Aorta (tissue), 5 donors: ENCODE measurements at places on chromosomes 2 and 18.

- DNase-seq: peak; percentile 82
Measured at GRCh38 chr2:120344214-120344975, 1.5 kb upstream of the INHBB start.

DNA sequence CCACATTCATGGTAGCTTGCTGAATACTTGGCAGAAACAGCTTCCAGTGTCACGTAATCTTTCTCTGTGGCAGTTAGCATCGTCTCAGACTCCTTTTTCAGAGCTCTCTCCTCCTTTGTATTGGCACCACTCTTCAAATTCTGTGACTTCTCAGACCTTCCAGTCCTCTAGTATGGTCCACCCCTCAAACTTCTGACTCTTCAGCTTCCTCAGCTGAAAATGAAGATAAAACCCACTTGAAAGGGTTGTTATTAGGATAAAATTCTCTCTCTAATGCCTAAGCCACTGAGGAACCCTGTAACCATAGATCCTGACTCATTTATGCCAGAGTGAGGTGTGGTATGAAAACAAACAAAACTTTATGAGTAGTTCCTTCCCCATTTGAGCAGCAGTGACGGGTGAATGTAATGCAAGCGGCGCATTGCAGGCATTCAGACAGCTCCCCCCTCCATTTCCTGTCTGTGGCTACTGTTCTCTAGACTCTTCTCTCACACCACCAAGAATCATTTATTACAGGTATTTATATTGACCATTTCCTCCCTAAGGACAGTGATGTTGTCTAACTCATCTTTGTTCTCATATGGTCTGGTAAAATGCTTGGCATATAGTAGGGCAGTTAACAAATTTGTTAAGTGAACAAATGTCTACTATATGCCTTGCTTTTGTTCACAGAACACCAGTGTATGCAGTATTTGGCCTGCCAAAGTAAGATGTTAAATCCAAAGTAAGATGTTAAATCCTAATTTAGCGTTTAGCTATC, 35.3 kb downstream of the GALNT1 start:
- DNase-seq: peak; percentile 59

GRCh38 chr2:175371378-175371777, 189.9 kb upstream of the ATP5MC3 start:
- DNase-seq: no peak

DNA sequence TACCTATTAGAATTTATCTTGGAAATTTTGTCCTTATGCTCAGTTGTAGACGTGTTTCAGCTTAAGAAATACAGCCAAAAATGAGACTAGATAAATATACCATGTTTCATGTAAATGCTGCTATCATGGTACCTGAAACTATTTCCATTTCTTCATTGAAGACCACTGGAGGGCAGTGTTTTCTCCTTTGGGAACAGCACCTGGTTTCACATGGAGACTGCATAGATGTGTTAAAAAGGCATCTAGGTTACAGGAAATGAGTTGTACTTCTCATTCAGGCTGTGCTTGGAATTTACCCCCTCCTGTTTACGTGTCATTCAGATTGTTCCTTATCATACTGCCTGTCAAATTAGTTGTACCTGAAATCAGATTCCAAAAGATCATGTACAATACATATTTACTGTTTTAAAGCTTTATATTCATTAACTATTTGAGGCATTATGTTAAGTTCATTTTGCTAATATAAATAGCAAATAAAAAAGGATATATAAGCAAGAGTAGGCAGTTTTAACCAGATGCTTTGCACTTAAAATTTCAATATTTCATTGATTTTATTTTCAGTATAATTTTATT, 57.3 kb upstream of the PSMD14 start:
- DNase-seq: no peak

GRCh38 chr2:215365184-215365658, 53.4 kb downstream of the ATIC start:
- DNase-seq: no peak

- no peak for DNase-seq
Measured at GRCh38 chr2:27572998-27573429, 9.8 kb upstream of the ZNF512 start.

DNA sequence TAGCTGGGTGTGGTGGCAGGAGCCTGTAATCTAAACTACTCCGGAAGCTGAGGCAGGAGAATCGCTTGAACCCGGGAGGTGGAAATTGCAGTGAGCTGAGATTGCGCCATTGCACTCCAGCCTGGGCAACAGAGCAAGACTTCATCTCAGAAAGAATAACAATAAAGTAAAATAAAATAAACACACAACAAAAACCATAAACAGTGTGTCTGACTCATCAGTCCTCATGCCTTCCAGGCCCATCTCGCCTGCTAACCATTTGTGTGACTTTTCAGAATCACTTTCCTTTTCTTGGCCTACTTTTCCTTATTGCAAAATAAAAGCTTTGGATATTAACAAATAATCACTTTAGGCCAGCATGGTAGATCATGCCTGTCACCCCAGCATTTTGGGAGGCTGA, 42.0 kb upstream of the ASXL2 start:
- no peak for DNase-seq

DNA sequence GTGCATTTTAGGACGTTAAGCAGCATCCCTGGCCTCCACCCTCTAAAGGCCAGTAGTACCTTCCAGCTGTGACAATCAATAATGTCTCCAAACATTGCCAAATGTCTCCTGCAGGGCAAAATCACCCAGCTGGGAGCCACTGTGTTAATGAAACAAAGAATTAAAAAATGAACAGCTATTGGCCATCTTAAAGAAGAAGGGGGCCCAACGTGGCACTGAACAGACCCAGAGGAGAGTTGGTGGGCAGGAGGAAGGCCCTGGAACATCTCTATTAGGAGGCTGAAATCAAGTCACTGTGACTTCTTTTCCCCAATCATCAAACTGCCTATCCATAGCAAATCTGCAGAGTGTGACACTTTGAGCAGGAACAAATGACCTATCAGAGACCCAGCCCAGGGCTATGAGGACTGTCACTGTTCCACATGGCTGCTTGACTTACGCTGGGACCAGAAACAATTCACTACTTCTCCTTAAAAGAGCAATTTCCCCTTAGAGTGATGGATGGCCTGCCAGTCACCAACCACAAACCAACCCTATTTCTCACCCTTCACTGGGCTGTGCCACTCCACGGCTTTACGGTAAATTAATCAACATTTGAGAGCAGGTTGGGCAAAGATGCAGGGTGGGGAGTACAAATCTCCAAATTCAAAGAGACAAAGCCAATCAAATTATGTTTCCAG, 35.2 kb upstream of the TEX51 start:
- no peak for DNase-seq

DNA sequence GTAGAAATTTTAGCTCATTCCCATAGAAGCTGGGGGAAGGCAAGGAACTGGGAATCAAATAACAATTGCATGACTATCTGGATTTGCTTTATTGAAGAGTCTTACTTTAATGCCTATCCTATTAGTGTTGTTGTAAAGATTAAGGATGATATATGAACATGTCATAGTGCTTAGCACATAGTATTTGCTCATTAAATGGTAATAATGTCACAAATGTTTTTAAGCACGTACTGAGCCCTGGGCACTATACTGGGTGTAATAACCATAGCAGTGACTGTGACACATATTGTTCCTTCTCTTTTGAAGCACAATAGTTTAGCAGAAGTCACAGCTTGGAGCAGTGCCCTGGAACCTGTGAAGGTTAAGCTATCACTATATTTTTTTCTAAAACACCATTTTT, 47.2 kb upstream of the DTNB start:
- DNase-seq: no peak

DNA sequence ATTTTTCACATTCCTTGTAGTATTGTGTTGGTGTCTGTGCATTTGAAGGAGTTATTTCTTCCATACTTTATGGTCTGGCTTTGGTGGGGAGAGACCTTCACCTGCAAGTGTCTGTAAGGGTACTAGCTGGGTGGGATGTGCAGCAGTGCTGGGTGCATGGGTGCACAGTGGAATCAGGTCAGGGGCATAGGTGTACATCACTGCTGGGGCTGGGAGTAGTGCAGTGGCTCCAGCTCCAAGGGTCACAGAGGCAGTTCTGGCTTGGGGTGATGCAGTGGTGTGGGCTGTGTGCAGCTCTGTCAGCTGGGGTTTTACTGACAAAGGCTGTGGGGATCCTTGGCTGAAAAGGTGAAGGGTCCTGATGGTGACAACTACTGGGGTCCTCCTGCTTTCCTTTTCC, 44.8 kb downstream of the CCDC148 start:
- no peak for DNase-seq

DNA sequence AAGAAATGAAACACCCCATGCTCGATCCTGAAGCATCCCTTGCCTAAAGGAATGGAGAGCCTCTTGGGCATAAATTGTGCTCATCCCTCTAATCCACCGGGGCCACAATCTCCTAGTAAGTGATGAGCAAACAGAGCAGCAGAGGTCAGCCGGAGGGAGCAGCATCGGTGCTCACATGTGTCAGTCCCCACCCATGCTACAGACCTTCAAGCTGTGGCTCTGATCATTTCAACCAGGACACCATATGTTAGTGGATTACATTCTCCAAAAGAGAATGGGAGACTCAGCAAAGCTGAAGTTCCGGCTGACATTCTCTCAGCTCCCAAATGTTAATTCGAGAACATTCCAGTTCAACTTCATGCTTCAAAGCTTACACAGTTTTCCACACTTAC, 75.6 kb downstream of the AAK1 start:
- no peak for DNase-seq

GRCh38 chr2:53104263-53104662, 663.3 kb upstream of the CHAC2 start:
- DNase-seq: no peak

GRCh38 chr18:49786019-49786720, 27.2 kb downstream of the ACAA2 start:
- no peak for DNase-seq

DNA sequence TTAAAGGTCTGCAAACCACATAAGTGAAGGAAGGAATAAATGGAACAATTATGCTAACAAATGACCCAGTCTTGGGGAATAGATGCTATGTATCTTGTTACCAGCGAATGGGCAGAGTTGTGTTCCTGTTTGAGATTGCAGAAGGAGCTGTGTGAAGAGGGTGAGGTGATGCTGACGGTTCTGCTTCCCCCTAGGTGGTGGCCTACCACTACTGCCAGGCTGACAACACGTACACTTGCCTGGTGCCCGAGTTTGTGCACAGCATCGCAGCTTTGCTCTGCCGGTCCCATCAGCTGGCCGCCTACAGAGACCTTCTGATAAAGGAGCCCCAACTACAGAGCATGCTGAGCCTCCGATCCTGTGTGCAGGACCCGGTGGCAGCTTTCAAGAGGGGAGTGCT, 111.7 kb downstream of the WDSUB1 start:
- DNase-seq: no peak

- DNase-seq: no peak
Measured at GRCh38 chr18:3852321-3852720, 402.3 kb downstream of the TGIF1 start.
